ENCODE measurements at places on chromosomes 3 and 15. TPM values are rescaled to one million over a fixed set of nuclear protein-coding genes. Genes with fewer than 3 reads are reported as not detected.

Gene MNS1
- 29.8 TPM for total RNA-seq

- no peak for DNase-seq
Measured at GRCh38 chr3:14787630-14788029, 31.1 kb upstream of the FGD5 start.

DNA sequence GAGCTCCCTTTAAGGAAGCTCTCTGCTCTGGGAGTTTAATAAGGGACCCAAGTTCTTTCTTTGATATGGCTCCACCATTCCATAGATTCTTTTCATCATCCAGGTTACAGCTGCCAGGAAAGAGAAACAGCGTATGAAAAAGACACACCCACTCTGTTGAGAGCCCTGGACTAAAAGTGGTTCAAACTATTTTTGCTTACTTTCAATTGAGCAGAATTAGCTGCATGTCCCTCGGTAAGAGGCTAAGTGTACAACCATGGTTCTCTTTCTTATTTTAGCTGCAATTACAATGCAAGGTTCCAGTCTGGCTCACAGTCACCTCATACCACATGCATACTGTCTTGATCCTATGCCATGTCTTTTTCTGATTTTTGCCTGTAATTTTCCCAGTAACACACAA, 1288.3 kb downstream of the NSUN3 start:
- no peak for DNase-seq

GRCh38 chr3:142098964-142099363, 50.4 kb downstream of the TFDP2 start:
- DNase-seq = no peak

DNA sequence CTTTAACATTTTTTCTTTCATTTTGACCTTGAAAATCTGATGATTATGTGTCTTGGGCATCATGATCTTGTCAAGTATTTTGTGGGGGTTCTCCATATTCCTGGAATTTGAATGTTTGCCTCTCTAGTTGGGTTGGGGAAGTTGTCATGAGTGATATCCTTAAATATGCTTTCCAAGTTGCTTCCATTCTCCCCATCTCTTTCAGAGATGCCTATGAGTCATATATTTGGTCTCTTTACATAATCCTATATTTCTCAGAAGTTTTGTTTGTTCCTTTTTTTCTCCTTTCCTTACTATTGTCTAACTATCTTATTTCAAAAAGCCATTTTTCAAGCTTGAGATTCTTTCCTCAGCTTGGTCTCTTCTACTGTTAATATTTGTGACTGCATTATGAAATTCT, 69.0 kb upstream of the CCDC80 start:
- no peak for DNase-seq

DNA sequence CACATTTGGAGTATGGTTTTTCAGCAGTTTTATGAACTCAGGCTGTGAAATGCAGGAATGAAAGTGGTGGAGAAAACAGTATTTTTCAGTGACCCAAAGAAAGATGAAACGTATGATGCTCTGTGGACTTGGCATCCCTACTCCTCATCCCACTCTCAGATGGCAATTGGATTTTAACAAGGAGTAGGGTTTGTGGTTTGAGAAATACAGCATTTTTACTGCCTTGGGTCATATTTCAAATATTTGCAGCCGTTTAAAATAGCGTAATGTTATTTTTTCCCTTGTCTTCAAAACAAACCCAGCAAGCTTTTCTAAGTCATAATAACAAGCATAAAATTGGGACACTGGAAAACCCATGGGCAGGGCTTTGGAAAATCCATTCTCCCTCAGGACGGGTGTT, 117.2 kb upstream of the LRIG1 start:
- DNase-seq = no peak

GRCh38 chr3:169811631-169812331, 889 bp upstream of the LRRIQ4 start:
- peak; percentile 35 for DNase-seq

GRCh38 chr15:100772478-100772877, 107.2 kb upstream of the ALDH1A3 start:
- DNase-seq = no peak

DNA sequence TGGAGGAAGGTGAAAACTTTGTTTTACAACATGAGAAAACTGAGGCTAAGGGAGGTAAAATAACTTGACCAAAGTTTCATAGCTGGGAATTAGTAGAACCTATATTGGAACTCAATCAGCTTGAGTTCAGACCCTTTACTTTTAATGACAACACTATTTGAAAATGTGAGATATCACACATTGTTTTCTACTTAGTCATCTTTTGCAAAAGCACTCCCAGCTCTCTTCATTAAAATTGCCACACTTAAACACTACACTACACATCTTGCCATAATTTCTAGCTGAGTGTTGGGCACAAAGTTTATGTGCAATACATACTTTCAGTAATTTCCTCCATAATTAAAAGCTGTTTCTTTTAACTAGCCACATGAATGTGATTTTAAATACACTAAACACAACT, 230.4 kb upstream of the DCBLD2 start:
- DNase-seq = no peak

GRCh38 chr3:72380193-72380592, 468.1 kb downstream of the SHQ1 start:
- no peak for DNase-seq

Gene RRP9
- total RNA-seq = 18.1 TPM

Gene MKRN3
- 7.8 TPM for total RNA-seq

Gene SRGAP3
- 58.5 TPM for total RNA-seq

DNA sequence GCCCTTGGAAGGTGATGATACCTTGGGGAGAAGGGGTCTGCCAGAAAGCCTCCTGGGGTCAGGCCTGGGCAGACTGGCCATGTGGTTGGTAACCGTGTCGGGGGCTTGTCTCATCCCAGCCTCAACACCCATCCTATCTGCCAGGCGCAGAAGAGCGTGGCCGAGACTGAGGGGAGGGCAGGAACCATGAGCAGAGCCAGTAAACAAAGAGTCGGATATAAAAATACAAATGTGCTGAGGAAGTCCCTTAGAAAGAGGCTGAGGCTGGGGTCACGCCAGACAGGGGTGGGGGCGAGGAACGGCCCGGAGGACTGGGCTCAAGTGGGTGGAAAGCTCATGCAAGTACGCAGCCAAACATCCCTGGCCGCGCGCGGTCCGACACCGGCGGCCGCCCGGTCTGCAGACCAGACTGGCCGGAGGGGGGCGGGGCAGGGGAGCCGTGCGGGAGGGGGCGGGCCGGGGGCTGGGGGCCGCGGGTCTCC, 1.9 kb downstream of the CAMK2N2 start:
- DNase-seq = no peak

Gene DAZL
- 71.5 TPM for total RNA-seq

Gene ECT2
- 33.3 TPM for total RNA-seq

Gene SH3GL3
- 135 TPM for total RNA-seq

- no peak for DNase-seq
Measured at GRCh38 chr3:32136703-32137102, 30.3 kb downstream of the GPD1L start.

DNA sequence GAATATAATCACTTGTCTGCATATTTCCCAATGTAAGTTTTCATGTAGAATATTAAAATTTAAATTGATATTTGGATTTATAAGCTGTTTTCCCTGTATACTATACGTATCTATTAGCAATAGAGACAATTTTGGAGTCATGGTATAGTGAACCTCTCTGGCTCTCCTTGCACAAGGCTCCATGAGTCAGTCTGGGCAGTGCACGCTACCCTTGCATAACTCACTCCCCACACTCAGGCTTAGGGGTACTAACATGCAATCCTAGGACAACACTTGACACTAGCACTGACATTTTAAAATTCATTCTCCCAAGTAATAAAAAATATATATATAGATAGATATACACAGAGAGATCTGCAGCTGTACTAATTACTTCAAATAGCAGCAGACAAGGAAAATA, 39.2 kb downstream of the SLC24A1 start:
- DNase-seq = no peak

Gene P2RY14
- total RNA-seq = 0.50 TPM

DNA sequence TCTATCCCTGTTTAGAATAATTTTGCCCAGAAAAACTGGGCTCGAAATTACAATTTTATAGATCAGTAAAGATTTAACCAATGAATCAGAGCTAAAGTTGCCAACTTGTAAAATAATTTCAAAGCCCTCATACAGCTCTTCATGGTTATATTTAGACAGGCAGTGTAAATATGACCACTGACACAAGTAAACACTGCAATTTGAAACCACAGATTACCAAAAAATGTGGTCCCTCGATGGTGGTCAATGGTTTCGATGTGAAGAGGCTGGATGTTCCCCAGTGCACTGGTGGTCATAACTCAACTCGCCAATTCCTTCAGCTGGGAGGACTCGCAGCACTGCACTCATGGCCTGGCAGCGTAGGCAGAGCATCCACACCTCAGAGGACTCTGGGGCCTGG, 28.6 kb downstream of the LRTM1 start:
- DNase-seq = no peak

- no peak for DNase-seq
Measured at GRCh38 chr3:177174607-177175170, 22.6 kb downstream of the TBL1XR1 start.

GRCh38 chr15:70569714-70570231, 193.6 kb downstream of the UACA start:
- DNase-seq = no peak

- DNase-seq = no peak
Measured at GRCh38 chr3:140494970-140495369, 182.9 kb upstream of the TRIM42 start.

Gene ACTRT3
- total RNA-seq = 47.4 TPM

- no peak for DNase-seq
Measured at GRCh38 chr3:63753567-63753966, 65.5 kb upstream of the C3orf49 start.

- DNase-seq = no peak
Measured at GRCh38 chr3:36496684-36497633, 116.7 kb downstream of the STAC start.

DNA sequence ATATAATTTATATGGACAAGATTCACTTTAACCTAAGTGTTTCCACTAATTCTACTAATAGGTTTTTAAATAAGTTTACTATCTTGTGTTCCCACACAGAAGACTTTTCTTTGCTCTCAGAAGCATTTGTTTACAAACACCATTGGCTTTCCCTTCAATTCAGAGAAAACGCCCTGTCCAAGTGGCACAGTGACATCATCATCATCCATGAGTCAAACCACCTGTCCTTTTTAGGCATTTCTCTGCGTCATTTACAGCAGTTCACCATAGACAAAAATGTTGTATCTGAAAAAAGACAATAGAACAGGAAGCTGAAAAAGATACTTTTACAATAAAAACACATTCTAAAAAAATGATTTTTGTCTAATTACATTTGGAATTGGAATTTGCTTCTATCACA, 9.3 kb upstream of the BCL2L10 start:
- DNase-seq = no peak

DNA sequence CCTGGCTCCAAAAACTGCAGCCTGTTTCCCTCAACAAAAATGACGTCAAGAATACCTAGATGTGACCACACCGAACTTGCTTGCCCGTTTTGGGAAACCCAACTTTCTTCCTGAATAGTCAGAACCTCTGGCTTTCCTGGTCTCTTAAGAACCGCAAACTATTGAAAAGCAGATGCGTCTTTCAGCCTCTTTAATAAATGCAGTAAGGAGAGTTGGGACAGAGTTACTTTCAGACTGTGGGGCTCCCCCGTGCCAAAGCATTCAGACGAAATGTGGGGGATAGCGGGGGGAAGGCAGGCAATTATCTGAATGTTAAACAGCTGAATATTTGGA, 1.2 kb upstream of the PROK2 start:
- no peak for DNase-seq

GRCh38 chr15:27399241-27399640, 428.3 kb downstream of the GABRG3 start:
- no peak for DNase-seq

- DNase-seq = no peak
Measured at GRCh38 chr3:139198186-139198585, 145.6 kb upstream of the MRPS22 start.

Gene LRRFIP2
- total RNA-seq = 114 TPM

GRCh38 chr3:62888180-62888579, 13.0 kb upstream of the CADPS start:
- DNase-seq = no peak

DNA sequence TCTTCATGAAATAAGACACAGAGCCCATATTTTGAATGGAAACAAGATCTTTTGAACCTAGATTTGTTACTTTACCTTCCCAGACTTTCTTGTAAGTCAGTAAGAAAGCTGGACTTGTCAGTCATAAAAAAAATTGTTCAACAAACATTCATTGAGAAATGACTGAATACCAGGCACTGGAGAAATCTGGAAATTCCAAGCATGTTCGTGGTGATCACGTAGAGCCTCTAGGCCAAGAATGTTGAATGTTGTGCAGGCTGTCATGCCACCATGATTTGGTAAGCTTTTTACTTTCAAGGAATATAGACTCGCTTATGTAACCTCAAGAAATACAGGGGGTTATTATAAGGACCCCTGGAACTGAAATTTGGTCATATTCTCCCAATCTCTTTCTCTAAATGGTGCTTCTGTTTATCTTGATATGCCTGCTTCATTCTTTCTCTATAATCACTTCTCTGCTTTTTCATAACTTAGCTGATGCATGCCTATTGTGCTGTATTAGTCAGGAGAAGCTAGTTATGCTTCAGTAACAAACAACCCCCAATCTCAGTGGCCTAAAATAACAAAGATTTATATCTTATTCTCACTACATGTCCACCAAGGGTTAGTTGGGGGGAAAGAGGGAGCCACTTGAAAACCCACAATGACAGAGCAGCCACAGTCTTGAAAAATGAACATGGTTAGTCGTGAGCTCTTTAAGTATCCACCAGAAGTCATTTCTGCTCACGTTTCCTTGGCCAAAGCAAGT, 3.4 kb upstream of the TPM1 start:
- DNase-seq = no peak

Gene KATNBL1
- 107 TPM for total RNA-seq

DNA sequence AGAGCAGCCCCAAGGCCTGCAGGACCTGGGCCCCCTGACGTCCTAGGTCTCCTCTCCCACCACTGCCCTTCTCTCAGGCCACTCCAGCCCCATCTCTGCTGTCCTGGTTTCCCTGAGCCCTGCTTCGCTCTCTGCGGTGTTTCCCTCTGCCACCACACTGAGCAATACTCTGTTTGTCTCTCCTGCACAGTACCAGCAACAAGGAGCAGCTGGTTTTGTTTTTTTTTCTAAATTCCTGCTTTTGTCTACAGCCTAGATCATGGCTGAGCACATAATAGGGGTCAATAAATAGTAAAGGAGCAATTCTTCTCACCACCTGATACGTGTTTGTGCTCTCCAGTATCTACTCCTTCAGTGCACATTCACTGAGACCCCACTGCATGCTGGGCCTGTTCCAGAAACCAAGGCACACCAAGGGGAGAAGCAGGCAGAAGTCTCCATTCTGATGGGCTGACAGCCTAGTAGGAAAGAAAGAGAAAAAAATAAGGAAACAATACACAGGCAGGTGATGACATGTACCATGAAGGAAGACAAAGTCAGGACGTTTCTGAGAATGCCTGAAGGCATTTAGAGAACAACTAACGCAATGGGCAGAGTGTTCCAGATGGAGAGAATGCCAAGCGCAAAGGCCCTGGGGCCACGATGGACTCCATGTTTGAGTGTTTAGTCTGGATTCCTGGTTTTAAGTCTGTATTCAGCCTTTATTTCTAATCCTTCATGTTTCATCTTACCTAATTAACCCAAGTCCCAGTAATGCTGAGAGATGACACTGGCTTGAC, 6.0 kb upstream of the ACAD9 start:
- no peak for DNase-seq

- DNase-seq = no peak
Measured at GRCh38 chr3:129577925-129578786, 28.3 kb downstream of the PLXND1 start.
